Effector memory CD8-positive, alpha-beta T cell (primary cell): ENCODE measurements at places on chromosomes 2 and 18.
A peak's percentile ranks its signal among the peaks of the same experiment; 100 is the strongest.

- DNase-seq, result no peak
Observed at GRCh38 chr2:35298493-35298892, 1057.1 kb upstream of the CRIM1 start.

GRCh38 chr2:65532326-65532725, 99.9 kb upstream of the SPRED2 start:
- DNase-seq, result no peak

GRCh38 chr2:175450029-175450760, 268.7 kb upstream of the ATP5MC3 start:
- DNase-seq, result no peak

- no peak for DNase-seq
Observed at GRCh38 chr2:40480596-40480995, 28.7 kb upstream of the SLC8A1 start.

GRCh38 chr2:165872101-165872791, 78.2 kb upstream of the GALNT3 start:
- no peak for DNase-seq

GRCh38 chr18:77960791-77961410, 711.3 kb downstream of the GALR1 start:
- DNase-seq, result no peak

DNA sequence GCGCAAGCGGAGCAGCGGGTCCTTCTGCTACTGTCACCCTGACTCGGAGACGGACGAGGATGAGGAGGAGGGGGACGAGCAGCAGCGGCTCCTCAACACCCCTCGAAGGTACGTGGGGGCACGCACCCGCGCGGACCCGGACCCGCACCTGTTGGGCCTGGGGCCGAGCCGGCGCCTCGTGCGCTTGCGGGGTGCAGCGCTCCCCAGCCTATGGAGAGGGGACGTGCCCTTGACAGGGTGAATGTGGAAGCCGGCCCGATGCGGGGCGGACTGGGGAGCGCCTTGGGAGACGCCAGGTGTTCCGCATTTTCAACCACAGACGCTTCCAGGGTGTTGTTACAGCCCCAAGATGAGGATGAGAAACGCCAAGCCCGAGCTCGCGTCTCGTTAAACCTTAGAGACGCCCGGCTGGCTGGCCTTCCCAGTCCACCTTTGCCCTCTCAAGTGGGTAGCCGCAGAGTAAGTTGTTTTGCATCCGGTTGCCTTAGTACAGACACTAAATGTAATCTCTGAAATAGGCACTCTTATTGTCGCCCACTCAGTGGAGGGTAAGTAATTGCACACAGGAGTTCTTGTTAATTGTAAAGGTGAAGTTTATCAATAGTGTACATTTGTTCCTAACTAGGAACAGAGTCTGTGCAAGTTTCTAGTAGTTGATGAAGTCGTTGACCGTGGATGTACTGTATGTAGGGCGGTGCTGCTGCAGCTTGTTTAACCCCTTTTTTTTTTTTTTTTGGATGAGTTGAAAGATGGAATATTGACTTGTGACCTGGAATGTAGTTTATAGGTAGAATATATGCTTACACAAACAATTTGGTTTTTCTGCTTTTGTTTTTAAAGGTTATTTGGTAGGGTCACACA, 815 bp downstream of the GMCL1 start:
- peak; percentile 43 for DNase-seq

DNA sequence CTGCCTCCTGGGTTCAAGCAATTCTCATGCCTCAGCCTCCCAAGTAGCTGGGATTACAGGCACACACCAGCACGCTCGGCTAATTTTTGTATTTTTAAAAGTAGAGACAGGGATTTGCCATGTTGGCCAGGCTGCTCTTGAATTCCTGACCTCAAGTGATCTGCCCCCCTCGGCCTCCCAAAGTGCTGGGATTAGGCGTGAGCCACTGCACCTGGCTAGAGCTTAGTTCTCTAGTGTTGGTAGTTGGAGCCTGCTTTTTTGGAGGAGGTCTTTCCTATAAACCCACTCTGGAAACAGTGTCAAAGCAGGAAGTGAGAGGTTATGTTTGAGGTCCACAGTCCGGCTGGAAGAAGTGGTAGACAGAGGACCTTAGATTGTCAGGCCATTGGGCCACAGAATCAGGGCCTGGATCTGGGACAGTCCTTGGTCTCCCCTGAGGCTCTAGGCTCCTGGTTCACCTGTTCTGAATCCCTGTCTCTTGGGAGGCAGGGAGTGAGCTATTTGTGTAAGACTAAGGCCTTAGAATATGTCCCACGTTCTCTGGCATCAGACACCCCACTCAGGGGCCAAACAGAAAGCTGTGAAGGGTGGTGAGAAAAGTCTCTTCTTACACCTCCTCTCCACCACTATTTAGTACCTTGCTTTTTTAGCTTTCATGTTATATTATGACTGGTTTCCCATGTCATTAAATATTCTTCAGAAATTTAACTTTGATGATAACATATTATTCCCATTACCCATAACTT, 34.5 kb downstream of the PCBP1 start:
- DNase-seq, result no peak

- no peak for DNase-seq
Observed at GRCh38 chr18:38933910-38934510, 1368.4 kb upstream of the CELF4 start.

- DNase-seq, result no peak
Observed at GRCh38 chr2:59733567-59733930, 819.9 kb downstream of the BCL11A start.

DNA sequence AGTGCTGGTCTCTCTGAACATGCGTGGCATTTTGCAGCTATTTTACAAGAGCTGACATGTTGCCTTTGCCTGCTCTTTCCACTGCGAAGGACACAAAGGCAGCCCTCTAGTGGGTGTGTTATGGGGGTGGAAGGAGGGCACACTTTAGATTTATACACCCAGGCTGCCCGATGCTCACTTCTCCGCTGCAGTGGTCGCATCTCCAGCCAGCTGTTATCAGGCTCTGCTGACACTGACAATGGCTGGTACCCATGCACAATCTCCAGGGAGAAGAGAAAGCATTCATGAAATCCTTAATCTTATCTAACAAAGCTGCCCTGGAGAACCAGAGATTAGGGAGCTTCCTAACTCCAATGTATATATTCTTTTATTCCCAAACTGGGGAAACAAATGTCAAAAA, 113.5 kb downstream of the EPHA4 start:
- DNase-seq, result no peak

- DNase-seq, result no peak
Observed at GRCh38 chr2:102483086-102483485, 10.1 kb downstream of the SLC9A4 start.

DNA sequence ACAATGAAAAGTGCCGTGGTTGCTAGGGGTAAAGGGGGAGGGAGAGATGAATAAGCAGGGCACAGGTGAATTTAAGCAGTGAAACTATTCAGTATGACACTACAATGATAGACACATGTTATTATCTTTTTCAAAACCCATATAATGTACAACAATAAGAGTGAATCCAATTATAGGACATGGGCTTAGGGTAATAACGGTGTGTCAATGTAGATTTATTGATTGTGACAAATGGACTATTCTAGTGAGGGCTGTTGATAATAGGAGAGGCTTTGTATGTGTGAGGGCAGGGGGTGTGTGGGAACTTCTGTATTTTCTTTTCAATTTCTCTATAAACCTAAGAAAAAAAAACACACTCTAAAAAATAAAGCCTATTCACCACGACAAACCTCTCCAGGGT, 223.8 kb downstream of the RIT2 start:
- DNase-seq, result no peak

DNA sequence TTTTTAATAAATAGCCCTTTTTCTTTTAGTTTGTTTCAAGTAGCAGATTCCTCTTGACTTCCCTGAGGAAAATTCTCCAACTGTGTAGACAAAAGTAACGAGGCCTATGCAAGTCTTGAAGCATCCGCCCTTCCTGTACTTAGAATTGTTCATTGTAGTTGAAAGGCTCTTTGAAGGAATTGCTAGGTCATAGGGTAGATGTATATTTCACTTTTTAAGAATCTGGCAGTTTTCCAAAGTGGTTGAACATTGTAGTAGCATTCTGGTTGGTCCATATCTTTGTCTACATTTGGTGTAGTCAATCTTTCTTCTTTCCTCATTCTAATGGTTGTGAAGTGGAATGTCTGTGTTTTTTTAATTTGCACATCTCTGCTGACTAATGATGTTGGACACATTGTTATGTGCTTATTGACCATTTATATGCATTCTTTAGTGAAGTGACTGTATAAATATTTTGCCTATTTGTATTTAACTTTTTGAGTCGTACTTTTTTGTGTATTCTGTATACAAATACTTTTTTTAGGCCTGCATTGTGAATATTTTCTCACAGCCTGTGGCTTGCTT, 5.6 kb upstream of the SERPINB11 start:
- DNase-seq, result no peak

- DNase-seq, result no peak
Observed at GRCh38 chr18:37445368-37445767, 120.2 kb downstream of the CELF4 start.

DNA sequence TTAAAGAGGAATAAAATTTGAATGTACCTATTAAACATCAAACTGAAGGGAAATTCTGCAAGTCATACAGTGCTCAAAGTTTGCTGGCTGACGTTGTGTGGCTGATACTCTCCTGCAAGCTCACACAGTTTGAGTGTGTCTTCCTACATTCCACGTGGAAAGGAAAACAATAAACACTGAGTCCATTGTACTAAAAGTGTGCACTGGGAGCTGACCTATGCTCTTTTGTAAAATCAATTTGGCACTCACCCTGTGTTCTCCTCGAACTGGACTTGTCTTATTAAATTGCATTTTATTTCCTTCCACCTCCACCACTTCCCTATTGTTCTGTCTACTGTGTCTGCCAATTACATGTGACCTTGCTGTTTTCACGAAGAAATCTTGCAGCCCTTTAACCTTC, 458.0 kb downstream of the CPS1 start:
- no peak for DNase-seq

- DNase-seq, result no peak
Observed at GRCh38 chr2:216142540-216142939, 33.4 kb downstream of the XRCC5 start.

DNA sequence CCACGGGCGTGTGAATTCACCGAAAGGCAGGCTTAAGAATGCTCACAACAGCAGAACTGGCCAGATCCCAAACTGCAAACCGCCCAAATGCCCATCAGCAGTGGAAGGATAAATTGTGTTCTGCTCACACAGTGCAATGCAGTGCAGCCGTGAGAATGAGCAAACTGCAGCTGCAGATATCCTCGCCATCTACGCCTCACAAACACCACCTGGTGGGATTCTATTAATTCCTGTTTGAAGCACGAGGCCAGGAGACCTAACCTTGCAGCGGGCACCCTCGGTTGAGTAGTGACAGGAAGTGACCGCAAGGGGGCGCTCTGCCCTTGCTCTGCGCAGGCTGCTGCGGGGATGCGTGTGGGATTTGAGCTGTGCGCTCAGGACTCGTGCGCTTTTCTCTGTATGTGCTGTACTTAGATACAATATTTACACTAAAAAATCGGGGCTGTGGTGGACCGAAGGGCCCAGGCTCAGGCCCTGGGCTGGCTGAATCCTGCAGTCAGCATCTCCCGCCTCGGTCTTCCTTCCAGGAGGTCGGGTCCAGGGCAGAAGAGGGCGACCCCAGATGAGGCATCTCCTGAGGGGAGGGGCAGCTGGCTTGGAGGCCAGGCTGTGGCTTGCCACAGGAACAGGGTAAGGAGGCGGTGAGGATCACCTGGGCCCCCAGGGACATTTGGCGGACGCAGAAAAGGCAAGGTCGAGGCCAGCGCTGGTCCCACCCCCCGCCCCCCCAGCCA, 19.8 kb upstream of the PDIA6 start:
- peak; percentile 80 for DNase-seq

DNA sequence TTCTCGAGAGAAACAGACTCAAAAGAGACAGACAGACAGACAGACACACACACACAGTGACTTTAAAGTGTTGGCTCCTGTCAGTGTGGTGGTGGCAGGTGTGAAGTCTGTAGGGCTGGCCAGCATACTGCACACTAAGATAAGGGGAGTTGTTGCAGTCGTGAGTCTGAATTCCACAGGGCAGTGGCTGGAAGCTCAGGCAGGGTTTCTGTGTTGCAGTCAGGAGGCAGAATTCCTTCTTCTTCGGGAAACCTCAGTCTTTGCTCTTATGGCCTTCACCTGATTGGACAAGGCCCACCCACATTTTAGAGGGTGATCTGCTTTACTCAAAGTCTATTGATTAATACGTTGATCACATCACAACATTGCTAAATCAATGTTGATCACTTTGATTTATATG, 478.4 kb upstream of the HS6ST1 start:
- no peak for DNase-seq

DNA sequence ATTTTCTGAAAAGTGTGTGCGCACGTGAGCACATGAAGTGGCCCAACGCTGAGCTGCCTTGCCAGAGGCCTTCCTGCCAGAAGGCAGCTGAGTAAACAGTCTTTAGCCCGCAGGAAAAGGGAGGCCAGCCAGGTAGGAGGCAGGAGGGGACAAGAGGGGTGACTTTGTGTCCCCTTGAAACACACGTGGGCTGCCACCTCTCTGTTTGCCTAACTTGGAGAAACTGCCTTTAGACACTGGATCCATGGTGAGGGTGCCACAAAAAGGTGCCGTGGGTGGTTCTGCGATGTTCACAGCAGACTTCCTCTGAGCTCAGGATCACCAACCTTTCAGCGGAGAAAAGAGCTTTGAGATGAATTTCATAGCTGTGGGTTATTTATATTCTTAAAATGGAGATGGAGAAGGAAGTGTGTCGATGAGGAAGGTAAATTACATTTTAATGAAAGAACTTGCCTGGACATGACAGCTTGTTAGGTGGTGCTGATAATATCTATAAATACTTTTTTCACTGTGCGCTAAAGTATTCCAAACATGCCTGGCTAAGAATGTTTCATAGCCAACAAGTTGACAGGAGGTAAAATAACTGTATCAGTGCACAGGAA, 36.6 kb upstream of the ASB1 start:
- no peak for DNase-seq

DNA sequence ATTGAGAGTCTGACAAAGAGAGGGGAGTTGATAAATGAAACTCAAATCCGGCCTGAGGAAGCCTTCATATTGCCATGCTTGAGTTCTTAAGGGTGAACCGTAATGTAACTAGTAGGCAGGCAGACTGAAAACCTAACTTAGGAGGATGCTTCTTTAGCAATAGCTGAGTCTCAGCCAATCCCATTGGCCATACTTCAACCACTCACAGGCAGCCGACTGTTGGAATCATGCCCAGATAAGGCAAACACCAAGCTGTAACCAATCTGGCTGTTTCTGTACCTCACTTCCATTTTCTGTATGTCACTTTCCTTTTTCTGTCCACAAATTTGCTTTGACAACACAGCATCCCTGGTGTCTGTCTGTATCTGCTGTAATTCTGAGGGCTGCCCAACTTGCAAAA, 39.5 kb downstream of the TPRKB start:
- DNase-seq, result no peak

- DNase-seq, result no peak
Observed at GRCh38 chr18:58758606-58759005, 87.3 kb downstream of the MALT1 start.
